ENCODE measurements at places on chromosomes 5 and 9.

DNA sequence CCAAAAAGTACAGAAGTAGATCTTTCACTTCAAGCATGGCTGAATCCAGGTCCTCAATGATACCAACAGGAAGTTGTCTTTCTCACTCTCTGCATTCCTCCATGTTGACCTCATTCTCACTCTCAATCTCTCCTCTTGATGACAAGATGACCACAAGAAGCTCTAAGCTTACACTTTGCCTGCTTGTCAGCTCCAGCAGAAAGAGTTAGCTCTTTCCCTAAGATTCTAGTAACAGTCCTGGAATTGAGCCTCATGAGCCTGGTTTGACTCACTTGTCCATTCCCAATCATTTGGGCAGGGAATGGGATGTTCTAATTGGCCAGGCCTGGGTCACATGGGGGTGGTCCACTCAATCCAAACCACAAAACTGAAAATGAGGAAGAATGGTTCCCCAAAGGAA, 3.3 kb upstream of the CLTA start:
- DNase-seq, result no peak

- no peak for DNase-seq
Measured at GRCh38 chr5:106135473-106135872, 1535.3 kb downstream of the EFNA5 start.

DNA sequence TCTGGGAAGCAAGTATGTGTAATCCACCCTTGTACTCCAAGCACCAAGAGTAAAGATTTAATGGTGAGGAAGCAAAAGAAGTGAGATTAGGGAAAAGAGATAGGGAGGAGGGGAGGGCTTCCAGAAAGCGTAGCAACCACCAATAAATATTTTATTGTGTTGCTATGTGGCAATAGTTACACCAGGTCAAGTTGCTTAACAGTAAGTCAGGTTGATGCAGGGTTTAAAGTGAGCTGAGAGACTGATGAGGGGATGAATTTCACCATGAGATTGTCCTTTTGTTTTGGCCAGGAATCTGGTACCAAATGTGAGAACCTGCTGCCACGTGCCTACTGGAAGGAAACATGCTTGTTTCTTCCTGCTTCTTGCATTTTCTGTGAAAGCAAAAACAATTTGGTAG, 62.7 kb downstream of the PCSK5 start:
- DNase-seq, result no peak

DNA sequence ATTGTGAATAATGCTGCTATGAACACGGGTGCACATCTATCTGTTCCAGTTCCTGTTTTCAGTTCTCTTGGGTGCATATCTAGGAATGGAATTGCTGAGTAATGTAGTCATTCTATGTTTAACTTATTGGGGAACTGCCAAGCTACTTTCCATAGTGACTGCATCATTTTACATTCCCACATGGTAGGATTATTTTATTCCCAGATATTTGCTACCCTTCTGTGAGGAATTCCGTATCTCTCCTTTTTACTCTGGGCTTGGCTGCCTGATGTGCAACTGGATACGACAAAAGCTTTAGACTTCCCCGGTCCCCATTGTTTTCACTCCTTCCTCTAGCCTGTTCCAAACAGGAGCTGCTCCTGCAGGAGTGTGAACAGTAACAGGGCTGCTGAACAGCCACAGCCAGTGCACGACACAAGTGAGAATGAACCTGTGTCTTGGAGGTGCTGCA, 7.2 kb downstream of the TAS2R1 start:
- DNase-seq, result no peak

DNA sequence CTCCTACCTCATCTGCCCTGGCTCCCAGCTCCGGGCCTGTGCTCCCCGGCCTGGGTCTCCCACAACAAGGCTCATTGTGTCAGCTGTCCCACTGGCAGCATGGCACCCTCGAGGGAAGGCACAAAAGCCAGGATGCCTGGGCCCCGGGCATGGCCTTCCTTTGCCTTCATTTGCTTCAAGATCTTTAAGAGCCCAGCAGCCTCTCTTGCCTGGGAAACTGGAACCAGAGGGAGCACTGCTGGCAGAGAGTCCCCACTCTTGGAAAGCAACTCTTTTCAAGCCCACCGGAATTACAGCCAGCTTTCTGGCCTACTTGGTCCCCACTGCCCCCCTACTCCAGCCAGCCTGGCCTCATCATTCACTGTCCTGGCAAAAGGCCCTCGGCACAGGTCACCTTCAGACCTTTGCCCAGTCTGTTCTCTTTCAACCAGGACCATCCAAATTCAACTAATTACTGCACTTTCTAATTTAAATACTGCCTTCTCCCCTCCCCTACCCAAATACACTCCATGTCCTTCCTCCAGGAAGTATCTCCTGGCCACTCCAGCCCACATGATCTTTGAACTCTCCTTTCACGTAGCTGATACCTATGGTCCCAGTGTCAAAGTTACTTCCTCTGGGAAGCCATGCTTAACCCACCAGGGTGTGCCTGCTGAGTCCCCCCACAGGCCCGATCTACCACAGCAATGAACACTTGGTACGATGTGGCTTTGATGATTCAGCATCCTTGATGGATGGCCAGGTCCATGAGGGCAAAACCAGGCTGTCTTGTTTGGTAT, 8.9 kb downstream of the ZER1 start:
- DNase-seq, result no peak

DNA sequence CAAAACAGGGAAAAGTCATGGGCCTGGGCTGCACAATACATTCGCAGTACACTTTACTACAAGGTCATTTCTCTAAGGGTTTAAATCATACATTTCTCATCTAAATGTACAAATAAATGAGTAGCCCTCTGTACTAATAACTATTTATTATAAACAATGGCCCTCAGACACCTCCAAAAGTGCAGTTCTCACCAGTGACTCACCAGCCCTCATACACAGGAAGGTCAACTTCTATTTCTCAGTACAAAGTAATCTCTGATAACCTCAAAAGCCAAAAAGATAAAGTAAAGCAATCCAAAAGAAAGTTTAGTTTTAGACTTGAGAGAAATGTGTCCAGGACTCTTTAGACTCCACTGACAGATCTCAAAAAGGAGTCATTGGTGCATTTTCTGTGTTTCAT, 1258.1 kb upstream of the CDH6 start:
- no peak for DNase-seq

GRCh38 chr5:60330236-60330635, 369.7 kb downstream of the DEPDC1B start:
- no peak for DNase-seq

GRCh38 chr9:33170464-33171415, 3.6 kb upstream of the B4GALT1 start:
- DNase-seq, result peak; percentile 66

DNA sequence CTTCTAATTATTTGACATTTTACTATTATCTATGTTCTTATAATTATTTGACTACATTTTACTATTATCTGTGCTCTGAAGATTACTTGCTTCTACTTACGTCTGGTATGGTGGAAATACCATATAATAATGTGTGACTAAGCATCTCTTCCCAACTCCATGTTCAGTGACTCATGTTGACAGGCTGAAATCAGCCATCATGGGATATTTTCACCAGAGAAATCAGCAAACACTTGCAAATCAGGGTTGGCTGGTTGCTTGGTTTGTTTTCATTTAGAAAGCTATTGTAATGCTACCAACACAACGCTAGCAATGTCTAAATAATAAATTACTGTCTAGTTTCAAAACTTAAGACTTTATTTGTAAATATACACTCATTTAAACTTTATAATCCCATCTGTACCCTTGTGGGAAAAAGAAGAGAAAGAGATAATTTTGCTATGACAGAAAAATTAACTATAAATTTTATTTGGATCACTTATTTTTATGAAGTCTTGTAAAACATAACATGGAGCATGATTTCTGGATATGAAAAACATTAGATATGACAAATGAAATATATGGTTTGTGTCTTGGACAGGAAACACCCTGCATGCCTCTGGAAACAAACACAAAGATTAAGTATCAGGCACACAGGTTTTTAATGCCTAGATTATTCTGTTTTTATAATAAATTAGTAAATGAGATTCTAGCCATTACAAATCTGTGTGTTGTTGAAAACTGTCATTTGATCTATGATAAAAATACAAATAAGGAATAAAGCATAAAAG, 337.6 kb downstream of the BNC2 start:
- no peak for DNase-seq

- DNase-seq, result no peak
Measured at GRCh38 chr5:120108586-120109248, 355.4 kb upstream of the PRR16 start.

GRCh38 chr5:150788977-150789376, 10.4 kb downstream of the SMIM3 start:
- no peak for DNase-seq

DNA sequence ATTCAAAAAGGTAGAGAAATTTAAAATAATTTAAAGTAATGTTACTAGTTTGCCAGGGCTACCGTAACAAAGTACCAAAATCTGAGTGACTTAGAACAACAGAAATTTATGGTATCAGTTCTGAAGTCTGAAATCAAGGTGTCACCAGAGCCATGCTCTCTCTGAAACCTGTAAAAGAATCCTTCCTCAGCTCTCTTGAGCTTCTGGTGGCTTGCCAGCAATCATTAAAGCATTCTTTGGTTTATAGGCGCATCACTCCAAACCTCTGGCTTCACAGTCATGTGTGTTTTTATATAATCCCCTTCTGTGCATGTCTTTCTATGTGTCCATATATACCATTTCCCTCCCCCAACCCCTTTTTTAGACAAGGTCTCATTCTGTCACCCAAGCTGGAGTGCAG, 220.3 kb downstream of the COX7C start:
- DNase-seq, result no peak

- no peak for DNase-seq
Measured at GRCh38 chr5:145743396-145744061, 91.6 kb downstream of the PRELID2 start.

DNA sequence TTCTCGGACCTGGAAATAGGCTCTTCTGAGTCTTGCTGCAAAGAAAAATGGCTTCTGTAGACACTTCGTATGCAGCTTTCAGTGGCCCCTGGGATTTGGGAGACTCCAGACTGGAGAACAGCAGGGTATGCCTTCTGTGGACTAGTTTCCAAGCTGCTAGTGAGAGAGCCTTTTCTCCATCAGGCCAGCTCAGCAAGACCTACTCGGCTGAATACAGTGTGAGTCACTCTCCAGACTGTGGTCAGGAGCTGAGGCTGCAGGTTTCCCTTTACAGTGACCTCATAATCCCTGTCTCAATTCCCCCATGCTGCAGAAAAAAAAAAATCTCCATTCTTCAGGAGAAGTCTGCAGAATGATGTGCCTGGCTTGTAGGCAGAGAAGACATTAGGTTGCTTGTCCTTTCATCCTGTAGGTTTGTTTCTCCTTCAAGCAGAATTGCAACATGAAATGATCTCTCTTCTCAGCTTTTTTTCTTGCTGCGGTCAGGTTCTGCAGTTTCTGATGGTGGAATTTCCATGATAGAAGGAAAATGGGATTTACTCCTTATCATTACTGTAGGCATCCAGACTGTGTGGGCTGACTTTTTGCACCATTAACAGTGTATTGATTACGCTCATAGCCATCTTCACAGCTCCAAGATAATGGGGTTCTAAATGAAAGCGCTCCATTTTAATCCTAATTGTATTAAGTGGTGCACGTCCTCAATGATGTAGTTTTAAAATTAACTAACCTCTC, 78.3 kb upstream of the TNFSF8 start:
- no peak for DNase-seq

DNA sequence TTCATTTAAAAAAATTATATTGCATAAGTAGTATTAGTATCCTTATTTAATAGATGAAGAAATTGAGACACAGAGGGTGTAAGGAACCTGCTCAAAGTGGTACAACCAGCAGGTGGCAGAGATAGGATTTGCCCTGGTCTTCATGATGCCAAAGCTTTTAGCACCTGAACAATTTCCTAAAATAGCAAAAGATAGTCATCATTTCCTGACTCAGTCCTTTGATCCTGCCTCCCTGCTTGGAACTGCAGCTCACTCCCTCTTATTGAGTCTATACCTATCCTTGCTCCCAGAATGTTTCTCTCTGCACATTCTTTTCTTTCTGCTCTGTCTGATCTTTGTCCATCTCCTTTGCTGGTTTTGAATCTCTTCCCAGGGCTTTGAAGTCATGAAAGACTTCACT, 155.8 kb downstream of the FRMD3 start:
- no peak for DNase-seq

DNA sequence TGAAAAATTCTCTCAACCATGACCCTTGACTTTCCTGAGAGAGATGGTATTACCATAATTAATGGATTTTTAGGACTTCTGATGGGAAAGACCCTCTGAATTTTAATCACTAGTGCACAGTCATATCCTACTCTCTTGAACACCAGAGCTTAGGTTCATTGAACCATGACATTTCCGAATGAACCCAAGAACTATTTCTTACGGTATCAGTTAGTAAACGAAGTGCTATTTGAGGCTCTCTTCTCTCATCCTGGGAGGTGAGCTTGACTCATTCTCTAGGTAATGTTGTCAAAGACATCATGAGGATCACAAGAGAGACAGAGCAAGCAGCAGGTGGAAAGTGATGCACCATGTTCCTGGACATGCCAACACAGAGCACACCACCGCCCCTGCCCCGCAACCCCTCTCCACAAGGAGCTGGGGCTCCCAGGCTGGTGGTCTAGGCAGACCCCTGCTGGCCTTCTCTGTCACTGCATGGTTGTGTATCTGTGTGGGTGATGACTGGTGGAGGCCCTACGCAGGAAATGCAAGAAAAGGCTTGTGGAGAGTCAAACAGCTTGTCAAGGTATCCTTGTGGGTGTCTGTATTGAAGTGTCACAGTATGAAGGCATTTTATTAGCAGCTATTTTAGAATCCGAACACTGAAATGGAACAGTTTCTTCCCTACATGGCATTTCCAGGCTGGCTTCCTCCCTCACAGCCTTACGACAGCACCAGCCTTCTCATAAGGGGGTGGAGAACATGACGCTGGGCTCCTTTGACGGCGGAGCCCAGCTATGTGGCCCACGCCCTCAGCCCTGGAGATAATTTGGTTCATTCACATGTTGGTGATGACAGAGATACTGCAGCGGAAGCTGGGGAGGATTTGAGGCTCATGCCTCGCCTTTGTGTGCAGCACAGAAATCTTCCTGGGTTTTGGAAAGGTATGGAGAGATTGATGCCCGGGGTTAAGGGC, 297.6 kb downstream of the NTRK2 start:
- no peak for DNase-seq

DNA sequence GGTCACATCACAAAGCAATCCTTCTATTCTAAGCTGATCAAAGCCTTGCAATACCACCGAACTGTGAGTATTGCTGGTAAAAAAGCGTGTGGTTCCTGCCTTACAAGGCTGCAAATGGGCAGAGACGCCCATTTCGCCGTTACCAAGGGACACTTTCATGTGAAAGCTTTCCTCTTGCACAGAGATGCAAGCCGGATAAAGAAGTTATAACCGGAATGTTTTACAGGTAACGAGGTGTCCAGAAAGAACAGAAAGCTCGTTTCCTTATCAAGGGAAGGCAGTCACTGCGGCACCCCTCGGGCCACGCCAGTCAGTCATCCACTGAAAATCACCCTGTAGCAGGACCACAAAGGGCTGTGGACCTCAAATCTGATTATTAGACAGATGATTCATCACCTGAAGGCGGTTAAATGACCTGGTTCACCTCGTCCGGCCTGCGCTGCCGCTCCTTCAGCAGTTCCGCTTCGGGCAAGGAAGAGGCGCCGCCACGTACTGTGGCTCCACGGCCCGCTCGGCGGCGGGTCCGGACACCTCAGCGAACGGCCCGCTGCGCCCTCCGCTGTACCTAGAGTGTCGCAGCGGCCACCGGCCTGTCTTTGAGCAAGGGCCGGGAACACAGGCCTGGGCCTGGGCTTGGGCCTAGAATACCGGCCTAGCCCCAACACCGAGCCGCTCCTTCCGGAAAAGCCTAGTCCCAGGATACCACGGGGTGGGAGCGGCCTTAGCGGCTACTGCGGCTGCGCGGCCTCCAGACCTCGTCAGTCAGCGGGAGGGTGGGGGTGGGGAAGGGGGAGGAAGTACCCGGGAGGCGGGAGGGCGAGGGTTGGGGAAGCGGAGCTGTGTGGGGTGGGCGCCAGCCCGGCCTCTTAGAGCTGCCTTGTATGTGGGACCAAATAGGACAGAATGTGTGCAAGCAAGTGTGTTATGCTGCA, at the start of gene KLHL9:
TSS of gene KLHL9 (minus strand) at position 704 of the 932 bp plus-strand sequence. CDS start at position 159, 545 bp downstream.
- peak; percentile 91 for DNase-seq
